Fibroblast of the aortic adventitia (primary cell): ENCODE measurements at places on chromosomes 7 and 10.

GRCh38 chr10:11693376-11693775 is 48.8 kb upstream of the ECHDC3 start:
- no peak for DNase-seq

DNA sequence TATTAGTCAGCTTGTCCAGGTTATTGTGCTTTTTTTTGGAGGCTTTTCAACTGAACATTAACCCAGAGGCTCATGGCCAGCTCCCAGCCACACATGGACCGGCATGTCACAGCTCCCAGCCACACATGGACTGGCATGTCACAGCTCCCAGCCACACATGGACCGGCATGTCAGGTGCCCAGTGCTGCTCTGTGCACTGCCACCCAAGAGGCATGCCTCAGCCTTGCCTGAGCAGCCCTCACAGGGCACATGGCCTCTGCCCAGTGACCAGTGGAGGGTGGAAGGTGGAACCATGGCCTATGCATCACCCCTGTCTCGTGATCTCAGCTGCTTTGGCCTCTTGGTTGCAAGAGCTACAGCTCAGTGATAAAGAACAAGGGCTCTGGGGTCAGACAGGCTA is 119.8 kb downstream of the OAT start:
- no peak for DNase-seq

DNA sequence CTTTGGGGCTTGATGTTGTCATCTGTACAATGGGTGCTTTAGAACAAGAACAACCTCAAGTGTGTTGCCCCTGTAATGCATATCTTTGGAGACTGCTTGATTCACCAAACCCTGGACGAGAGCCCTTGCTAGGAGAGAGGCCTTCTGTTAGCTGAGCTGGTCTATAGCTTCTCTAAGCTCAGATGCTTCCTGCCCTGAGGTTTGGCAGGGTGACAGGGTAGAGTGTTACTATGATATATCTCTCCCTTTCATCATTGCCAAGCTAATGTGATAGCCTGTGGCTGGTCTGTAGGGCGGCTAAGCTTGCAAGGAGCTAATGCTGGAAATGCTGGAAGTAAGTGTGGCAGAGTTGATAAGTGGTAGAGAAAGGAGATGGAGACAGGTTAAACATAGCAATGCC is 364.1 kb downstream of the RPS24 start:
- DNase-seq = peak; percentile 27

DNA sequence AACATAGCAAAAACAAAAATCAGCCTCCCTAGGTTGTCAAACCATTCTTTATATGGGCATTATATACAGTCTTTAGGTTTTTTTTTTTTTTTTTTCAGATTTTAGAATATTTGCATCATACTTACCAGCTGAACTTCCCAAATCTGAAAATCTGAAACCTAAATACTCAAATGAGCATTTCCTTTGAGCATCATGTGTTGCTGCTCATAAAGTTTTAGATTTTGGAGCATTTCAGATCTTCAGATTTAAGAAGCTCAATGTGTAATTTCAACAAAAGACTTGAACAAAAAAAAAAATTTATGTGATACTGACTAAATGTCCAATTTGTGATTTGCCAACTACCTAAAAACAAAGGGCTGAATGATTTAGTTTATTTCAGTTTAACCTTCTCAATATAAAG is 13.6 kb downstream of the FAM3C start:
- no peak for DNase-seq

GRCh38 chr10:124962421-124962820 is 20.5 kb downstream of the ZRANB1 start:
- DNase-seq = no peak

DNA sequence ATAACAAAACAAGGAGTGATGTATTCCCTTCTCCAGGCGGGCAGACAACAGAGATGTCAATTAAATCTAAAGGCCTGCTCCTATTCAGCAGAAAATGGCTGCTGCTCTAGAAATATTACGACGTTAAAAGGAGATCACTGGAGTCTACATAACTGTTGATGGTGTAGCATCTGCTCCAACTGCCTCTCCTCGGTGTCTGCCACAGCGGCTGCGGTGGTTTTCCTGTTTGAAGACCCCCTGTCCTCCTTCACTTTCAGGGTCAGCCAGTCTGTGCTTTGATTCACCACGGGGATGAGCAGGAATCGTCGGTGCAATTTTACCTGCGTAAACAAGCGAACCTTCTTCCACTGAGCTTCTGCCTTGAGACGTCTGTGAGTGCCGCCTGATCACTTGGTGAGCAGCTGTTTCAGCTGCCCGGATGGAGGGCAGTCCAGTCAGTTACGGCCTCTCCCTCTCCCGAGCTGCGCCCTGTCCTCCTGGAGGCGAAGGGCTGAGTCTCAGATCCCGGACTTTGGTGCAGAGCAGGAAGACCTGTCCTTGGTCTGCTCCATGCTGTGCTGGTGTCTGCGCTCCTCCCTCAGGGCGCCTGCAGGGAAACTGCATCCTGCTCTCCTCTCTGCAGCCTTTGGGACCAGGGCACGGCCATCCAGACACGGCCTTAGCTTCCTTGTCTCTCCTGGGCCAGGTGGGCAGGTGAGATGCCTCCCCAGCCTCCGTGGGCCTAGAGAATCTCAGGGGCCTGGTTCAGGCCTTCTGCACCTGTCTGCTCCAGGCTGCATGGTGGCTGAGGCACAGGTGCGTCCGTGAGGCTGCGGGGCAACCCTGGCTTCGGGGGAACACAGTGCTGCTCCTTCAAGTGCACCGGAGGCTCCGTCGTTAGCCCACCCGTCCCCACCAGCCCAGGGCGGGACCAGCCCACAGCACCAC is 326.6 kb downstream of the ADARB2 start:
- DNase-seq = no peak

DNA sequence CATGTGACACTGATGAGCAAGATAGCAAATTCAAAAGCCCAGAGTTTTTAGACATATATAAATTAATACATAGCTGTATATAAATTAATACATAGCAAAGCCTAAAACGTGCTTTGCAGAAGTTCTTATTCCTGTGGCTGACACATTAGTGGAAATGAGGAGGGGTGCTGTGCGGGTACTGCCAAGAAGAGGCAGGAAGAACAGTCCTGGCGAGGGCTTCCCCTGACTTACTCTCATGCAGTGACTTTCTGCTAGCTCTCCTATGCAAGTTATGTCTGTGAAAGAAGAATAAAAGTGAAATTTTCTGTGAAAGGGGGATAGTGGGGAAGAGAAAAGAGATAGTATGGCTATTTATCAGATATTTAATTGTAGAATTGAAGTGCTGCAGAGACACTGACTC is 27.6 kb downstream of the TWIST1 start:
- no peak for DNase-seq

- DNase-seq = no peak
These were observed 9.2 kb downstream of the CLRN3 start for GRCh38 chr10:127883516-127883915.

DNA sequence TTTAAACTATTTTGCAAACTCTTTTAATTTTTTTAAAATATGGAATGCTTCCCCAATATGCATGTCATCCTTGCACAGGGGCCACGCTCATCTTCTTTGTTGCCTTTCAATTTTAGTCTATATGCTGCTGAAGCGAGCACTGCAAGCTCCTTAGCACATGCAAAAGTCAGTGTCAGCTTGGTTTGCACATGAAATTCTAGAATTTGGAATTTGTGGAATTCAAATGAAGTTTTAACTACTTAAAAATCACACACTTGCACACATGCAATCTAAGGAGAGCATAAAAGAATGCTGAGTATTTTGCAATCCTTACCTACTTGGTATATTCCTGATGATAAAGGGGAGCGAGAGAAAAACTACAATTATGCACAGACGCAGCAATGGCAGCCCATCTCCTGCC is 78.3 kb upstream of the ATP6V0A4 start:
- DNase-seq = no peak

- DNase-seq = no peak
These were observed 230.6 kb downstream of the REEP3 start for GRCh38 chr10:63751836-63752235.

GRCh38 chr10:22043327-22043633 is 39.8 kb upstream of the DNAJC1 start:
- DNase-seq = no peak
